T-helper 1 cell (primary cell): ENCODE measurements at places on chromosomes 13 and 19.

DNA sequence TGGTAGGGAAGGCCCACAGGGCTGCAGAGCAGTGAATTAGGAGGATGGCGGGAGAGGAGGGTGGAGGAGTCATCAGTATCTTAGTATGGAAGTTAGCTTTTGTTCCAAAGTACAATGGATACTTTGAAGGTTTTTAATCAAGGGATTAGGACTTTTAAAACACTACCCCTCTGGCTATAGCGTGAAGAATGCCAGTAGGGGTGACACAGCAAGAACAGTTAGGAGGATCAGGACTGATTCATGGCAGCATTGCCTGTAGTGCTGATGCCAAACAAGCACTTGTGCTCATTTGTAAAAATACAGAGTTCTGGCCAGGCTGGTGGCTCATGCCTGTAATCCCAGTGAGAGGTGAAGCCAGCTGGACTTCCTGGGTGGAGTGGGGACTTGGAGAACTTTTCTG, 46.2 kb downstream of the SKA3 start:
- no peak for DNase-seq

- no peak for DNase-seq
These were observed 98.4 kb downstream of the ENOX1 start for GRCh38 chr13:43688227-43688907.

GRCh38 chr19:18607226-18608101, 865 bp upstream of the CRLF1 start:
- no peak for DNase-seq

DNA sequence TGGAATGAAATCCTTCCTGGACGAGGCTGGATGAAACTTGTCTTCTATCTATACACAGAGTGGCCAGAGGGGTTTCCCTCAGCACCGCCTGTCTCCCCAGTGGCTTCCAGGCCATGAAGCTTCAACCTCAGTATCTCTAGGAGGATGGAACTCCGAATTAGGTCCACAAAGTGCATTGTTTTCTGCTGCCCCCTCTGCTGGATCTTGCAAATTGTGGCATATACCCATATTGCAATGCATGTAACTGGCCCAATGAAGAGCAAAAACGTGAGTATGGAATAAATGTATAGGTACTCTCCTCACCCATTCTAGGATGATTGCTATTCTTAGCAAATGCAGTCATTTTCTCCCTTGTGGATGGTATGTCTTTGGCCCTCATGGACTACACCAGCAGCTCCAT, 14.7 kb upstream of the LILRB4 start:
- no peak for DNase-seq
